ENCODE measurements at places on chromosomes 11 and 22. TPM values are rescaled to one million over a fixed set of nuclear protein-coding genes. Genes with fewer than 3 reads are reported as not detected.

The C11orf91 gene
- total RNA-seq, result 0.87 TPM

- peak overlapping the region; percentile 47 for H3K27ac ChIP-seq
- no peak overlapping the region for H3K4me3 ChIP-seq
- DNase-seq, result peak; percentile 4
- no peaks in the 10 kb centered on the region for H3K27me3 ChIP-seq
- H3K4me1 ChIP-seq, result peaks cover 48% of the 10 kb centered on the region
Observed at GRCh38 chr22:37193629-37194191, 5.7 kb upstream of the C1QTNF6 start.

GRCh38 chr22:23893945-23894709, at the start of gene MIF:
TSS of gene MIF (plus strand) at chr22:23894383. CDS start at chr22:23894475, 92 bp downstream.
- DNase-seq, result peak; percentile 94
- peak within 1 kb of the TSS; percentile 82 for H3K4me3 ChIP-seq
- no peaks in the 10 kb centered on the region for H3K27me3 ChIP-seq
- H3K4me1 ChIP-seq, result peaks cover 9% of the 10 kb centered on the region
- peaks cover 15% of the 10 kb centered on the region for H3K36me3 ChIP-seq
- peak within 1 kb of the TSS; percentile 90 for H3K27ac ChIP-seq

GRCh38 chr11:13343931-13344717, 66.5 kb downstream of the BMAL1 start:
- peaks cover 7% of the 10 kb centered on the region for H3K4me1 ChIP-seq
- no peak overlapping the region for H3K4me3 ChIP-seq
- no peaks in the 10 kb centered on the region for H3K27me3 ChIP-seq
- no peak overlapping the region for H3K27ac ChIP-seq
- no peaks in the 10 kb centered on the region for H3K36me3 ChIP-seq

Data from psoas muscle (tissue), 8 donors.